ENCODE measurements at places on chromosomes 13 and 19.

DNA sequence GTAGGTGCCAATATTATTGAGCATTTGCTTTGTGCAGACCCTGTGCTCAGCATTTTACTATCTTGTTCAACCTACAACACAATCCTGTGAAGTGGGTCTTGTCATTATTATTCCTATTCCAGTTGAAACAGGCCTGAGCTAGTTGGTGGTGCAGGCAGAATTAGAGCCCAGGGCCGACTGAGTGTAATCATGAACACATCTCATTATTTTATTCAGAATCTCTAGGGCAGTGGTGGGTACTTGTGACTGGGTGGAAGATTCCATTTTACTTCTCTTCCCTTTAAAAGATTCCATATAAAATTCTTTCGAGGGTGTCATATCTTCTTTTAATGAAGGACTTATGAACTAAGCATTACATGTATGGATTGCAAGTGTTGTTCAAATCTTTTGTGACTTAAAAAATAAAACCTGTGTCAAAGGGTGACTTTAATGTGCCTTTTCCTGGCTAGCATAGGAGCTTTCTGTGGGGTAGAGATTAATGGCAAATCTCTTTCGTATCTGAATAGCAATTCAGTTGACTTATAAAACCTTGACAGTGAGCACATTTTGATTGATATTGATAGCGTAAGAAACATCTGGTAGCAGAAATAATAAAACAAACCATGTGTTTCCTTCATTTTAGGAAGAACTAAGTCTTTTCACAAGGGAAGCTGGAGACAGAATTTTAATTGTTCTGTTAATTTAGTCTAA, 20.3 kb downstream of the B3GLCT start:
- no peak for DNase-seq

GRCh38 chr13:97976610-97977521, 23.4 kb downstream of the IPO5 start:
- peak; percentile 36 for DNase-seq

GRCh38 chr19:15934332-15935078, at the start of gene CYP4F11:
TSS of gene CYP4F11 (minus strand) at chr19:15934529. CDS start at chr19:15934408, 121 bp downstream.
- DNase-seq, result peak; percentile 69

- peak; percentile 84 for DNase-seq
These were observed at the start of gene HRC for GRCh38 chr19:49155005-49155819. TSS of gene HRC (minus strand) at chr19:49155396. CDS start at chr19:49155237, 159 bp downstream.

- DNase-seq, result no peak
These were observed 15.2 kb downstream of the KCTD15 start for GRCh38 chr19:33811736-33812387.

DNA sequence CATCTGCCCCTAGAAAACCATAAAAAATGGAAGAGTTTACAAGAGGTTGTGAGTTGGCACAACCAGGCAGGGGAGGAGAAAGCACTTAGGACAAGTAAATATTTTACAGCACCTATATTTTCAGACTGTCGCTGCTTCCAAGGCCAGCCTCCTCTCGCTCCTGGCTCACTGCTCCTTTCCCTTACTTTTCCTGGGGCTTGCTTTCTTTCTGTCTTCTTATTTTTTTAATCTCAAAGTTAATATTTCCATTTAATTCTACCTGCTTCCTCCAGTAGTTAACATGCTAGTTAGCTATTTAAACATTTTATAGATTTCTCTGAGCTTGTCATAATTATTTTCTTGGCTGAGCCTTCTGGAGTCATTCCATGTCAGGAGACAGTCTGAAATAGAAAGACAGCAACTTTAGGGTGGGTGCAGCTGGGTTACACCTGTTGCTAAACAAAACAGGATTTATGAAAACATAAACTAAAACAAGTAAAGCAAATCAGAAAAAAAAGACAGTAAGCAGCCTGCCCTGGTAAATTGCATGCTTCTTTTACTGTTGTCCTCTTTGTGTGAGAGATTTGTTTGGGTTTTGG, 330.1 kb downstream of the DLEU7 start:
- no peak for DNase-seq

GRCh38 chr19:38686530-38686888, 39.1 kb downstream of the ACTN4 start:
- DNase-seq, result no peak

GRCh38 chr13:56718791-56719190, 421.9 kb upstream of the PRR20A start:
- no peak for DNase-seq

- DNase-seq, result peak; percentile 46
These were observed 43.1 kb downstream of the TMEM255B start for GRCh38 chr13:113802090-113802531.

- DNase-seq, result no peak
These were observed 1049.3 kb downstream of the PCDH9 start for GRCh38 chr13:66180836-66181235.

- DNase-seq, result peak; percentile 89
These were observed 58.3 kb downstream of the KLF2 start for GRCh38 chr19:16382775-16383543.

GRCh38 chr19:18594096-18594823, 5.7 kb downstream of the REX1BD start:
- DNase-seq, result peak; percentile 80

- no peak for DNase-seq
These were observed 95.2 kb downstream of the ELF1 start for GRCh38 chr13:40923867-40924266.

DNA sequence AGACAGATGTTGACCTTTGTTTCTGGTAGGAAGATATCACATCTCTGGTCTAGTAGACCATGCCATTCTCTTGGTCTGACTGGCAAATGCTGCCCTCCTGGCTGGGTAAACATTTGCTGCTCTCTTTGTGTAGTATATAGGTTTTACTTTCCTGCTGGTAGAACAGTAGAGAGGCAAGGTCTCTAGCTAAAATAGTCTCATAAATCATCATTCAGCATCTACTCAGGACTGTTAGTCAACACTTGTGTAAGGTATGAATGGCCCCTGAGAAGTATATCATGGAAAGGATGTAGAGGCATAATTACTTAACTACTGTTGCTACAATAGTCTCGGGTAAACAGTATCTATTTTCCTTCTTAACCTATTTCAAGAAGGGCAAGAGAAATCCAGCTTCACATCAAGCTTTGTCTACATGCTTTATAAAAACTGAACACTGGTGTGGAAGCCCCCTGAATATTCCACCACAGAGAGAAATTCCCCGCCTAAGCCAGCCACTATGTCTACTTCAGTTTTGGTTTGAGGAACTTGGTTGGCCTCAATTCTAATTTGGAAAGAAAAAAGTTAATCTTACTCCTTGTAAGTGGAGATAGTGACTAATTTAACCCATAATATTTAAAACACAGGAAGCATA, 18.4 kb upstream of the MYCBP2 start:
- no peak for DNase-seq

DNA sequence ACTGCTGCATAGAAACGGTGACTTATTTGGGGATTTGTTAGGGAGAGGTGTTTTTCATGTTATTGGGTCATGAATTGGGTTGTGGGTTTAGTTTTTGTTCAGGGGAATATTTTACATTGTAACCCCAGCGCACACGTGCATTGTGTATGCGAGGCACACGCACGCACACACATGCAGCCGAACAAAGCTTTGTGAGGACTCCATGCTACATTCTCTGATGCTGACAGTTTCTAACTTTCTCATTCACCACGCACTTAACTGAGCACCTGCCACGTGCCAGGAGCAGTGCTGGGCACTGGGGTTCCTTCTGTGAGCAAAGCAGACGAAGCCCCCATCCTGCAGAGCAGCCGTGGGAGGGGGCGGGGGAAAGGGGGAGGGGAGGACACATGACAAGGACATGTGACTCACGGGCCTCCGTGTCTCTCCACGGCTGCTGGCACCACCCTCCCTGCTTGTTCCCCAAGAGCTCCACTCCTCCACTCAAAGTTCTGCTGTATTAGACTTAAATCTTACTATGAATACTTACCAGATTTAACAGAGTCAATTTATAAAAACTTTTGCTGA, 55.6 kb downstream of the SLC7A9 start:
- DNase-seq, result no peak

GRCh38 chr13:24631922-24632321, 48.3 kb upstream of the ATP12A start:
- DNase-seq, result no peak

DNA sequence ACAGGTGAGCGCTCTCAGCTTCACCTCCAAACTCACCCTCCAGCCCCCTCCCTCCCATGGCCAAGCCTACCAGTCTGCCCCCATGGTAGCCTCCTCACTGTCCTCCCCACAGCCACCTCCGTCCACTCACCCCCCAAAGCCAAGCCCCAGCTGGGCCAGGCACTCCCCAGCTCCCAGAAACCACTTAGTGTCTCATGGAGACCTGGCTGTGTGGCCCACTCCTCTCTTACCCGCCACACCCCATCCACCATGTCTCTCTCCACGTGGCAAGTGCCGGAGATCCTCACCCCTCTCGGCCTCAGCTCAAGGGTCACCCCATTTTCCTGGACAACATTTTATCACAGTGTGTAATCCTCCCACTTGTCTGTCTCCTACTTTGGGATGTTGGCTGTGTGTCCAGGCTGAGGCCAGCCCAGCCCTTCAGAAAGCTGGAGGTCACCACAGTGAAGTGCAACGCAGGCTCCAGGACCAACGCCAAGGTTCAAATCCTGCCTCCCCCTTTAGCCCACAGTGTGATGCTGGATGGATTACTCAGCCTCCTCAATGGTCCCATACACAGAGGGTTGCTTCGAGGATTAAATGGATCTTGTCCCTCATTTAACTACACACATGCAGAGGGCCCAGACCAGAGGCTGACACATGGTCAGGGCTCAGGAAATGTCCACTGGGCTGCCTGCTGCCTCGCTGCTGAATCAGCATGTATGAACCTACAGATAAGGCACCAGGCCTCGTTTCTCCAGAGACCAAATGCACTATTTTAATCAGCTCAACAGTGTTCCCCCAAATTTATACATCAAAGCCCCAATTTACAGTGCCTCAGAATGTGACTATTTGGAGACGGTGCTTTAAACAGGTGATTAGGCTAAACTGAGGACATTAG, 71.3 kb downstream of the CEBPG start:
- DNase-seq, result no peak

- no peak for DNase-seq
These were observed 26.8 kb downstream of the CEBPA start for GRCh38 chr19:33275559-33275932.

DNA sequence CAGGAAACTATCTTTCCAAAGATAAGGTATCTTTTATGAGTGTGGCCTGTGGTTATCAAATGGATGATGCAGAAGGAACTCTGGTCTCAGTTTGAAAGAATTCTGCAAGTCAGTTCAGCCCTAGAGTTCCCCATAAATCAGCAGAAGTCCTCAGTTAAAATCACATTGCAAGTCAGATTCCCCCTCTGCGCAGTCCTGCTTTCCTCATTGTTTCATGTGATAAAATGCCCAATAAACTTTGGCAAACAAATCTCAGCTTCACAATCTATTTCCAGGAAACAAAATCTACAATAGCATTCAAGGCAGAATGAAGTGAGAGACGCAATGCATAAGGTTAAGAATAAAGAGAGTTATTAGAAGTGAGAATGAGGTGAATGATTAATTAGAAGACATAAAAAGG, 216.3 kb upstream of the KLHL1 start:
- no peak for DNase-seq

- DNase-seq, result no peak
These were observed 56.1 kb downstream of the CDK8 start for GRCh38 chr13:26310003-26310402.

DNA sequence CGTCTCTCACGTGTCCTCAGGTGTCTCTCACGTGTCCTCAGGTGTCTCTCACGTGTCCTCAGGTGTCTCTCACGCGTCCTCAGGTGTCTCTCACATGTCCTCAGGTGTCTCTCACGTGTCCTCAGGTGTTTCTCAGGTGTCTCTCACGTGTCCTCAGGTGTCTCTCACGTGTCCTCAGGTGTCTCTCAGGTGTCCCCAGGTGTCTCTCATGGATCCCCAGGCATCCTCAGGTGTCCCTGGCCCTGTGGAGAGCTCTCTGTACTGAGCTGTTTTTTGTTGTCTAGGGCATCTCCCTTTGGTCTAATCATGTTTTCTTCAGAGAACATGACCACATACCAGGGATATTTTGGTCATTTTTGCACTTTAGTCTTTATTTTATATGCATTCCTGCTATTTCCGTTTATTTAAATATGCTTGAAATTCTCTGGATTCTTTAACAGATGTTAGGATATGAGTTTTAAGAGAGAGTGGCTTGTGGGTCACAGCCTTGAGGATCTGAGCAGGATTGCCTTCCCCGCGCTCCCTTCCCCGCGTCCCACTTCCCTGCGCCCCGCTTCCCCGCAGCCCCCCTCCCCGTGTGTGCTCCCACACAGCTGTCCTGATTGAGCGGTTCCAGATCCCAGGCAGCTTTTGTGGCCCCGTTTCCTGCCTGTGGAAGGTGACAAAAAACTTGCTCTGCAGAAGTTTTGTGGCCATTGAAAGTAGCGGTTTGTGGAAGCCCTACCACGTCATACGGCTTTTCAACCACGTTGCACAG, 31.9 kb downstream of the ATP4B start:
- no peak for DNase-seq

- DNase-seq, result no peak
These were observed 222.4 kb downstream of the OLFM4 start for GRCh38 chr13:53250977-53251376.

DNA sequence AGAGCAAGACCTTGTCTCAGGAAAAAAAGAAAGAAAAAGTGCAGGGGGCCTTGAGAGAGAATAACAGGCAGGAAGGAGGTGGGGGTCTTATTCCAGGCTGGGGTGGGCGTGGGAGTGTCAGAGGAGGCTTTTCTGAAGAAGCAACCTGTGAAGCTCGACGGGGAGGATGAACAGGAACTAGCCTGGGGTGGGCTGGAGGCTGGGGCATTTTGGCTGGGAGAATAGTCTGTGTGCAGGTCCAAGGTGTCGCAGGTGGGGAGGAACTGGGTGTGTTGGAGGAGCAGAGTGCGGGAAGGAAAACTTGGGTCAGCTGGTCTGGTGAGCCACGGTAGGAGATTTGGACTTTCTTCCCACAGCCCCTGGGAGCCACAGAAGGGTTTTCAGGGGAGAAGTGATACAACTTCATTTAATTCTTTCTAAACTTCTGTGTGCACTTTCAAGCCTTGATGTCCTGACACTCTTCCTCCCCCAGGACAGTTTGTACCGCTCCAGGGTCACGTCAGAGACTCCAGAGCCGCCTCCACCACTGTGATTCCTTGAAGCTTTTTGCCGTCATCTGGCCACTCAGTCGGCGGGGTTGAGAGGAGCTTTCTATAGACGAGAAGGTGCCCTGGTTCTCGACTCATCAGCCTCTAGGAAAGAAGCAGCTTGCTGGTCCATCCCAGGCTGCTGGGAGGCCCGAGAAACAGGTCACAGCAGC, 138.7 kb downstream of the SIPA1L3 start:
- no peak for DNase-seq

- peak; percentile 60 for DNase-seq
These were observed 1.5 kb upstream of the TUBB4A start for GRCh38 chr19:6503407-6504201.

DNA sequence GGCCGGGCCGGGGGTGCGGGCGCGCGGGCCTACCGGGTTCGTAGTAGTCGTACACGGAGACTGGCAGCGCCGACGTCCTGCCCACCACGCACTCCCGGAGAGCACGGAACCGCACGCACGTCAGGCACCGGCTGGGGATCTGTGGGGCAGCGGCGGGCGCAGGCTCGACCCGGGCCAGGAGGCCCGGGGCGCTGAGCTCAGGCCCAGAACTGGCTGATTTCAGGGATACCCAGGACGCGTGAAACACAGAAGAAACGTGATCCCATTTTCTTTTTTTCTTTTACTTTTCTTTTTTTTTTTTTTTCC, 9.0 kb downstream of the F2RL3 start:
- no peak for DNase-seq

- no peak for DNase-seq
These were observed 5.7 kb downstream of the C19orf25 start for GRCh38 chr19:1473085-1473851.
